ENCODE measurements at places on chromosomes 6 and 20.

DNA sequence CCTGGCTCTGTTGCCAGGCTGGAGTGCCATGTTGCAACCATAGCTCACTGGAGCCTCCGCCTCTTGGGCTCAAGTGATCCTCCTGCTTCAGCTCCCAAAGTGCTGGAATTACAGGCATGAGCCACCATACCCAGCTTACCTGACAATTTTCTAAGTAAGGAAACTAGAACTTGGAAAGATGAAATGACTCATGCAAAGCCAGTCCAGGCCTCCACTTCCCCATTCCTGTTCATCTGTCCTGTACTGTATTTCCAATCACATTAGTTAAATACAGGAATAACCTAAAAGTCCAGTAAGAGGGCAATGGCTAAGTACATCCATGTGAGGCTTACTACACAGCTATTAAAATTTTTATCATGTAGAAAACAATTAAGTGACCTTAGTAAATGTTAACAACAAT, 8.3 kb upstream of the ADGB start:
- no peak for DNase-seq

- no peak for DNase-seq
Measured at GRCh38 chr6:120876424-120876823, 457.9 kb downstream of the TBC1D32 start.

- DNase-seq: no peak
Measured at GRCh38 chr6:44606504-44606903, 219.0 kb downstream of the CDC5L start.

- DNase-seq: no peak
Measured at GRCh38 chr20:48786951-48787705, 40.7 kb downstream of the PREX1 start.

All from stimulated activated CD4-positive, alpha-beta T cell treated with anti-CD3 and anti-CD28 coated beads, Interleukin-2, amount 100 ng/mL, for 24 hours (primary cell).